ENCODE measurements at places on chromosomes 4 and X. TPM values are rescaled to one million over a fixed set of nuclear protein-coding genes. Genes with fewer than 3 reads are reported as not detected.

DNA sequence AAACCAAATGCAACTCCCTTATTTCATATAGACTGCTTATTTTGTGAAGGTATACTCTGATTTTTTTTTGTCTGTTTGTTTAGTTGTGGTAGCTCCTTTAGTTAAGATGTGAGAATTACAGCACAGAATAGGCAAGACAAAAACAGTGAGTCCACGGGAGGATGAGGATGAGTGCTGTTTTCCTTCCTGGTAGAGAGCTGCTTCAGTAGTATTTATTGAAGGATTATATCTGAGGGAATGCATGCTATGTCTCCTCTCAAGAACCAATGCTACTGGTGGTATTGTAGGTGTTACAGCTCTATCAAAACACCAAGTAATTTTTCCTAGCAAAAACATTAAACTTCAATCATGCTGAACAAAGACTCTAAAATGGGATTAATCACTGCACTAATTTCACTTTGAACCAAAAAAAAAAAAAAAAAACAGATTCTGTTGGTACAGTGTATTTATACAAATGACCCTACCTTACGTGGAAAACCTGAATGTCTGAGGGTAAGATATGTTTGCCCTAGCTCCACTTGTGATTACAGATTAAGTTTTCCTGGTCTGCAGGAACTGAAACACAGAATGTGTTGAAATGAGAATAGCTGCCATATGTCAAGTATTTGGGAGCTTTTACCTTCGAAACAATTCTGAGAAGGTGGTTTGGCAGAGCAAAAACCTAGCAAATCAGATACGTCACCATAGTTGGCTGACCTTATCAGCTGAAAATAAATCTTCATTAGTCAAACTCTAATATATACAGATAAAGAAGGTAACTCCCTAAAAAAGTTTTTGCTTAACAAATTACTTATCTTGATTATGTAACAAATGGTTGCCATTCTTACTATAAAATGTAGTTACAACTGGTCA, 40.3 kb downstream of the PPP3CA start:
- no peak for DNase-seq

DNA sequence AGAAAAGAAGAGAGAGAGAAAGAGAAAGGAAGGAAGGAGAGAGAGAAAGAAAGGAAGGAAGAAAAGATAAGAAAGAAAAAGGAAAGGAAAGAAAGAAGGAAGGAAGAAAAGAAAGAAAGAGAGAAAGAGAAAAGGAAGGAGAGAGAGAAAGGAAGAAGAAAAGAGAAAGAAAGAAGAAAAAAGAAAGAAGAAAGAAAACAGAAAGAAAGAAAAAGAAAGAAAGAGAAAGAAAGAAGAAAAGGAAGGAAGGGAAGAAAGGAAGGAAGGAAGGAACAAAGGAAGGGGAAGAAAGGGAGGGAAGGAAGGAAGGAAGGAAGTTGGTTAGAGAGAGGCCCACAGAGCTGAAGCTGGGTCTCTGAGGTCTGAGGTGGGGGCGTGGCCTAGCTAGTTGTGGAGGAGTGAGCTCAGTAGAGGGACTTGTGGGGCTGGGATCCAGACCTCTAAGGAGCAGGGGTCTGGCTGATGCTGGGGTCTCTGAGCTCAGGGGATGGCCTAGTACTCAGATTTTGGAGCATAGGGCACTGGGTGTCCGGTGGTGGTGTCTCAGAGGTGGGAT, 27.1 kb upstream of the PDZD4 start:
- no peak for DNase-seq

DNA sequence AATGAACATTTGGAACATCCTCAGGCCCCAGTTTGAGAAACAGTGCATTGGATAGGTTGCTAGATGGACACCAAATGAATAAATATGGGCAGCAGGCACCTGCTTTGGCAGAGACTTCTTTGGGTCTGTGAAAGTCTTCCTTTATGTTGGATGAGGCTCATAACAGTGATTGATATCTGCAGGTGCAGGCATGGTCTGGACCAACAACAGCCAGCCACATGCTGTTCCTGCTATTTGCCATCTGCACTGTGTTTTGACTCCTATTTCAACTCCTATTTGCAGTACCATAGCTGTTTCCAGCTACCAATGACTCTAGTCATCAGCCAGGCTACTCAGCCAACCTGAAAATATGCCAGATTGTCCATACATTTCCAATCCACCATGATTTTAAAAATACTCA, 60.9 kb downstream of the ANAPC4 start:
- DNase-seq = no peak

DNA sequence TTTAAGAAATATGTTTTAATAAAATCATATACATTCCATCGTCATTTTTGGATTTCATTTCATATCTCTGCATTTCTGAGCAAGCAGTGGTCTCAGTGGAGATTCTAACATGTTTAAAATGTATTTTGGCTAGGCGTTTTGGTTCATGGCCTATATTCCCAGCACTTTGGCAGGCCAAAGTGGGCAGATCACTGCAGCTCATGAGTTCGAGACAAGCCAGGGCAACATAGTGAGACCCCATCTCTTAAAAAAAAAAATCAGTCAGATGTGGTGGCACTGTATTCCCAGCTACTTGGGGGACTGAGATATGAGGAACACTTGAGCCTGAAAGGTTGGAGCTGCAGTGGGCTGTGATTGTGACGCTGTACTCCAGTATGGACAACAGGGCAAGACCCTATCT, 67.5 kb upstream of the RAB33B start:
- no peak for DNase-seq

GRCh38 chrX:47958761-47959342, 44.9 kb downstream of the ZNF182 start:
- DNase-seq = no peak

GRCh38 chr4:121554382-121554781, 142.4 kb downstream of the ANXA5 start:
- DNase-seq = no peak

DNA sequence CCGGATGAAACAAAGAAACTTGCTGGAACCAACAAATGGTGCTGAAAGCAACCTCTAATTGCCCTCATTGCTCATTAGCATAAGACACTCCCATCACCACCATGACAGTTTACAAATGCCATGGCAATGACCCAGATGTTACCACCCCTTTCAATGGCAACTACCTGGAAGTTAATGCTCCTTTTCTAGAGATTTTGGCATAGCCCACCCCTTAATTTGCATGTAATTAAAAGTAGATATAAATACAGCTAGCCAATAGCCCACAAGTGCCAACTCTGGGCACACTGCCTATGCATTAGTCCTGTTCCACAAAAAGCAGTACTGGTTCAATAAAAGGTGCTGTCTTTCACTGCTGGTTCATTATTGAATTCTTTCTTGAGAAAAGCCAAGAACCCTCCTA, 410.3 kb upstream of the PPP1R2C start:
- no peak for DNase-seq

Gene FAM133A
- 0.08 TPM for polyA plus RNA-seq

Gene FANCB
- 2.0 TPM for polyA plus RNA-seq

Gene OCIAD2
- polyA plus RNA-seq = 212 TPM

Gene TMEM33
- 47.5 TPM for polyA plus RNA-seq

Gene PLK4
- polyA plus RNA-seq = 26.2 TPM
